ENCODE measurements at places on chromosomes 3 and 15.

GRCh38 chr3:38152609-38153008 lies 12.7 kb upstream of the OXSR1 start:
- no peak for DNase-seq

DNA sequence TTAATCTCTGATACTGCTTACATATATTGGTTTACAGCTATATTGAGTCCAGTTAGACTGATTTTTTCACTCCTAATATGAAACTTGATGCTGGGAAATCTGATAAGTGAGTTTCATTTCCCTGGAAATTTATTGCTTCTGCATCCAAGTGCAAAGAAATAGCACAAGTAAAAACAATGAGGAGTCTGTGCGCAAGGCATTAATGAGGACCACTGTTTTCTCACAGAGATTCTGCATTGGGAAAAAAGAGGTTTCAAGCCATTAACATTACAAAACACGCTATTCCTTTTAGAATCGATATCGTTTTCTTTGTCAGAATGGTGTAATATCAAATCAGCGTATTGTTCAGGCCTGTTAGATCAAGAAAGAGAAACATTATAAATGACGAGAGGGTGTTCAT lies 723.3 kb upstream of the ARRDC4 start:
- DNase-seq = no peak

DNA sequence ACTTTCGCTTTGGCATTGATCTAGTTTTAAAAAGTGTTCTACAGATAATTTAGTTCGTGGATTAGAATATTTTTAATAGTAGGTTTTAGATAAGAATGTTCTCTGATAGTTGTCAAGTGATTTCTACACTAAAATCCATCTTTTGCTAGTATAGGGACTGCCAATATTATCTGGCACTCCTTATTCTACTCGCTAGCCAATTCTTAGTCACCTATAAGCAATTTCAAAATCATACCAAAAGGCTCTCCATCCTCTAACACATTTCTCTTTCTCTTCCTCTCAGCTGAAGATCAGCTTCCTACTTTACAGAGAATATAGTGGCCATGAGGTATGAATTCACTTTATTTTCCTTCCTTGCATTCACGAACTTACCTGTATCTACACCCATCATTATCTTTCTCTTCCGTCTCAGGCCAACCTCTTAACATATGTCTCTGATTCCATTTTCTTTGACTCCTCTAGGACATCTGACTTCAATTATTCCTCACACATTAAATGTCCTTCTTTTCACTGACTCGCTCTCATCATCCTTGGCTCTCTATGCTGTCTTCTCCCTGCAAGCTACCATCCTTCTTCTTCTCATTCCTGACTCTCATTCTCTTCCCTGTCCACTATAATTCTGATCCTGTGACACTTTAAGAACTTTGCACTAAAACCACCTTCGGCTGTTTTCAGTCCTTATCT lies 35.5 kb downstream of the C3orf80 start:
- no peak for DNase-seq

DNA sequence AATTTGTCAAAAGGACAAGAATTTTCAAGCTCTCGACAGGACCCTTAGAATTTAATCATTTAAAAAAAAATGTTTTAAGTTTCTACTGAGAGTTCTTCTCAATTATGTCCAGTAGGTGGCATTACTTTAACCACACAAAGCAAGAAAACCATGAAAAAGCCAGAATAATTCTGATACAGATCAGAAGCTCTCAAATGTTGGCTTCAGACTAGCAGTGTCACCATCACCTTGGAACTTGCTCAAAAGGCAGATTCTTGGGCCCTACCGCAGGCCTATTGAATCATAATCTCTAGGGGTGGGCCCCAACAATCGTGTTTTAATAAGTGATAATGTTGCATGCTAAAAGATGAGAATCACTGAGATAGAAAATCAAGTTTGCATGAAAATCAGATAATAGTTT lies 99.5 kb upstream of the KCNMB2 start:
- DNase-seq = no peak

DNA sequence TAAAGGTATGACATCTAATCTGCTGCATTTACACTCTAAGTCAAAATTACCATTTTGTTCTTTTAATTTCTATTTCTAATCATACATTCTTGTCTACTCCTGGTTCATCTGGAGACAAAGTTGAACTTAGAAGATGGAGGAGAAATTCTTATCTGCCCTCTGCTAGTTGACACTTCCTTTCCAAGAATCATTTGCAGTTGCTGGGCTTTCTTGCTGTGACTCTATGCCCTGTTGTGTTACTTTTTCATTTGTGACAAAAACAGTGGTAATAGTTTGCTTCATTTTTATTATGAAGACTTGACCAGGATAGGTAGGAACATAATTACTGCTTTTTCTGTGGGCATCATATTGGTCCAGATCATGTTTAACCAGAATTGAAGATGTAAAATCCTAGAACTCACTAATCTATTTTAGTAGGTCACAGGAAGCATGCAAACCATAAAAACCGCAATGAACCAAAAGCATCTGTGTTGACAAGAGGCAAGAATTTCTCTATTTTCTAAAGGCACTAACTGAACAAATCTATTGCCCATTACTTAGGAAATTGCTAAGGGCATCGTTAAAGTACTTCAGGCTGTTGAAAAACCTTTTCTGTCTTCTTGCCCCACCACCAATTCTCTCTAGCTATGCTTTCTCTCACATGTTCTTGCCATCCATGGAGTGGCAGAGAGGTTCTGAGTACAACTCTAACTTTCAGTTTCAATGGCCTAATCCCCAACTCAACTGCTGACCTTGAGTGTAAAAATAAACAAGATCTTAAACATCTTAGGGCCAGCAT lies 4.2 kb upstream of the CCR2 start:
- no peak for DNase-seq

DNA sequence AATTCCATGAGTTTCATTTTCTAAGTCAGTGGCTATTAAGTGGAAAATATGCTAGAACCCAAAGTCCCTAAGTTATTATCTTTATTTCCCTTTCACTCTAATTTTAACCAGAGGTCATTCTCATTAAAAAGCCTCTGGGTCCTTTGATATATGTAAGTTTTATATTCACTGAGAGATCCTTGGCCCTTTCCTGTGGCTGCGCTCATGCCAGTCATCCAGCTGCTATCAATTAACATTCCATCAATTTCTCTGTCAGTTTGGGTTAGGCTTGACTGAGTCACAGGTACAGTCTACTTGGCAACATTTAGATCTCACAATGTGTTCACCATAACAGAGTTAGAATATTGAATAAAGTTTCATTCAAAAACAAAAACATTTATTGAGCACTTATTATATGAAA lies 58.0 kb upstream of the FBN1 start:
- DNase-seq = no peak

Data from stimulated activated CD8-positive, alpha-beta memory T cell treated with anti-CD3 and anti-CD28 coated beads, Interleukin-7, amount 100 ng/mL, for 4 hours (primary cell).